Stimulated activated CD4-positive, alpha-beta T cell treated with anti-CD3 and anti-CD28 coated beads, Interleukin-1b, Interleukin-23, amount 100 ng/mL, for 48 hours (primary cell): ENCODE measurements at places on chromosomes 7 and 10.

DNA sequence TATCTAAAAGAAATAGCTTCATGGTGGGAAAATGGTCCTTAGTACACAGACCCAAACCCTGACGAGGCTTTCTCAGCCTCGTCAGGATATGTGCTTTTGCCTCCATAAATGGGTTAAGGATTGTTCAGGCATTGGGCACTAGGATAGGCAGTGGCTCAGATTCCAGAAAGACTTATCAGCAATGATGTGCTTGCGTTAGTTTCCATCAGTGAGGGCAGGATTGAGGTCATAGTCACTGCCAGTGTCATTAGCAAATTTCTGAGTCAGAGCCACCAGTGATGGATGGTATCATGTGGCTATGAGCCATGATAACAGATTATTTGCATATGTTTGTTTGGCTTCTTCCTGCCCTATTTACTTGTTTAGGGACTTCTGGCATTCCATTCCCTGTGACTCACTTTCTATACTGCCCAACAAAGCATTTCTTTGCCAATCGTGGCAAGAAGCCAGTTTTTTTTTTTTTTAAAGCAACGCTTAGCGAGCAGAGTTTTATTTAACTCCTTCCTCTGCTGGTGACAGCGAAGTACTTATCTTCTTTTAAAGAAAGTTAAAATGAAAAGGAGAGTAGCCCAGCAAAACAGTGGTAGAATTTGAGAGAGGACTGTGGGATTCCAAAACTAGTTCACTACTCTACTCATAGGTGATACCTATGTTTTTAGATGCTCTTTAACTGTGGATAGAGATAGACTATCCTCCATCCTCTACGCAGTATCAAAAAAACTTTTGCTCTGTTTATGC, 44.4 kb downstream of the MYPN start:
- DNase-seq, result peak; percentile 11

DNA sequence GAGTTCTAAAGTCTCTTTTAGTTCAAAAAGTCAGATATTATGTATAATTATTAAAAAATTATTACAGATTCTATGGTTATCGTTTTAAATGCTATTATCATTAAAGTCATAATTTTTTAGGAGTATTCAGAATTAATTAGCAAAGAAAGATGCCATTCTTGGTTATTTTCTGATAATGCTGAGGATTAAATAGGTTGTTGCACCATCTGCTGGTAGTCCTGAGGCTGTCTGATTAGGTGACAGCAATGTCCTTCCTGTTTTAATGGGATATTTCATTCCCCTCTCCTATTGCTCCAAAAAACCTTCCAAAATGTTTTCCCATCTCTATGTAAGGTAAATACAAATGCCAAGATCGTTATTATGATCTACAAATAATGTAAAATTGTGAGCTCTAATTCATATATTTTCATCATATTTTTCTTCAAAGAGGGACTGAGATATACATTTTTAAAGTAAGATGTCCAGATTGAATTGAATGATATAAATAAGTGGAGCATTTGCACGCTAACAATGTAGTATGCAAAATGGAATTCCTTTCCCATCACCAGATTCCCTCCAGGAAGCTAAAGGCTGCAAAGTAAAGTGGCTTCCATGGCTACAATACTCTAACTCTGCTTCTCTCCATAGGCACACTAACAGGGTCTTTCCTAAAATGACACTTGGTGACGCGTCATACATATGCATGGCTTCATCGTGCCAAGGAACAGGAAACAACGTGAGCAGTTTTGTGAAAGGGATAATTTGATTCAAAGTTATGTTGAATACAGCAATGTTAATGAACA, 58.8 kb upstream of the AKR1E2 start:
- no peak for DNase-seq

DNA sequence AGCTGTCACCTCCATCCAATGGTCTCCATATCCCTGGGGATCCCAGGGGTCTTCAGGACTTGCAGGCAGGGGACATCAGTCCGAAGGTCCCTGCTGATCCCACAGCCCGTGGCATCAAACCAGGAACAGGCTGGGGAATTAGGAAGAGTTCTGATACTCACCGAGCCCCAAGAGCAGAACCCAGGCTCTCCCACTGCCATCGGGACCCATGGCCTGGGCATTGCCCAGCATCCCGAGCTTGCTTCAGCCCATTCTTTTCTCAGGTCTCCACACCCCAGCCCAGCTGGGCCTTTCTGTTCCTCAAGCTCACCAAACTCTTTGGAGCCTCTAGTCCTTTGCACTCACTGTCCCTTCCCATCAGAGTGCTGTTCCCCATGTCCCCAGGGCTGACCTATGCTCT, 280.9 kb downstream of the GRID1 start:
- DNase-seq, result no peak

DNA sequence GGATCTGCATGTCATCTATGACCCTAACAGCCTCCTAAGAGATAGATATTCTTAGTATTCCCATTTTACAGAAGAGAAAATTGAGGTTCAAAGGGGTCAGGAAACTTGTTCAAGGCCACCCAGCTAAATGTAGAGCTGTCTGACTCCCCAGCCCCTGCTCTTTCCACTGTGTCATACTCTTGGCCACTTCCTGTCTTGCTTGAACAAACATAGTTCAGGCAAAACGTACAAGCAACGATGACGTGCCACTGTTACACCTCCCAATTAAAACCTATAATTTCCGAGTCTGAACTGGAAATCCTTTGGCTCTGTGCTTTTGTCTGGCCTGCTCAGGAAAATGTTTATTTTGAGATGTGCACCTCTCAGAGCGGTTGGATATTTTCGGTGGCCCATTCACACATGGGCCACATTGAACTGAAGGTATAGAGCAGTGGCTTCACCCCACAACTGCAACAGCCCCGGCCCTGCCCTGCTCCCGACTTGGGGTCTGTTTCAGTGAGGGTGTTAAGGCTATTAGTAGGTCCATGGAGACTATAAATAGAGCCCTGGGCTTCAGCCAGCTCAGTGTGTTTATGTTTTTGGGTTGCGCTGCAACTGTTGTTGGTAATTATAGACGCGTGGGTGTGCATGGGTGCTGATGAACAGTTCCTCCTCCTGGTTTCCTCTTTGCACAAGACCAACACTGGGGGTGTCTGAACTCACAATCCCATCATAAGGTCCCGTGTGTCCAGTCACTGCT, 172.3 kb upstream of the ADO start:
- peak; percentile 44 for DNase-seq

- DNase-seq, result no peak
These were observed 125.3 kb upstream of the STARD3NL start for GRCh38 chr7:38052786-38053185.

DNA sequence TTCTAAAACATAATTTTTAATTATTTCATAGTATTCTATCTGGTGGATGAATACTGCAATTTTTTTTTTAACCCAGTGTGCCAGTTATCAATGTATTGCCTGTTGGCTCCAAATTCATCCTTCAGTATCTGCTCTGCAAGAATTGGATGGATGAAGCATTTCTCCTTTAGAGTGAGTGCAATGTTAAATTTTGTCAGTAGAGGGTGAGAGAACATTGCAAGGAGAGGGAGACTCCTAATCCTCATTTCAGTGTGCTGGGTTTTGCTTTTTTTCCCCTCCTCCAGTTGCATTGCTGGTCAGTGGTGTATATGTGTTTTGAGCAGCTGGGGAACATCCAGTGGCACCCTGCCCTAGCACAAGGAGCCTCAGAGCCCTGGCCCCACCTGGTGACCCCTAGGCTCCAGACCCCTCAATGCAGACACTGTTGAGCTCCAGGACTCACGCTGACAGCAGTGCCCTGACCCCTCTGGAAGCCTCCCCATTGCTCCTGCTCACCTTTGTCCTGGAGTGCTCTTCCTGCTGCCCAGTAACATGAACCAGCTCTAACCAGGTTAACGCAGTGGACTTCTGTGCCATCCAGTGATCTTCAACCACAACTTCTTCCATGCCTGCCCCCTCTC, 199.4 kb downstream of the USP6NL start:
- DNase-seq, result no peak

- DNase-seq, result no peak
These were observed at the start of gene DGKI for GRCh38 chr7:137846827-137847567. Gene DGKI, minus strand, starts transcription at chr7:137846974.

GRCh38 chr7:101784292-101785127, 32.9 kb upstream of the CUX1 start:
- DNase-seq, result no peak

DNA sequence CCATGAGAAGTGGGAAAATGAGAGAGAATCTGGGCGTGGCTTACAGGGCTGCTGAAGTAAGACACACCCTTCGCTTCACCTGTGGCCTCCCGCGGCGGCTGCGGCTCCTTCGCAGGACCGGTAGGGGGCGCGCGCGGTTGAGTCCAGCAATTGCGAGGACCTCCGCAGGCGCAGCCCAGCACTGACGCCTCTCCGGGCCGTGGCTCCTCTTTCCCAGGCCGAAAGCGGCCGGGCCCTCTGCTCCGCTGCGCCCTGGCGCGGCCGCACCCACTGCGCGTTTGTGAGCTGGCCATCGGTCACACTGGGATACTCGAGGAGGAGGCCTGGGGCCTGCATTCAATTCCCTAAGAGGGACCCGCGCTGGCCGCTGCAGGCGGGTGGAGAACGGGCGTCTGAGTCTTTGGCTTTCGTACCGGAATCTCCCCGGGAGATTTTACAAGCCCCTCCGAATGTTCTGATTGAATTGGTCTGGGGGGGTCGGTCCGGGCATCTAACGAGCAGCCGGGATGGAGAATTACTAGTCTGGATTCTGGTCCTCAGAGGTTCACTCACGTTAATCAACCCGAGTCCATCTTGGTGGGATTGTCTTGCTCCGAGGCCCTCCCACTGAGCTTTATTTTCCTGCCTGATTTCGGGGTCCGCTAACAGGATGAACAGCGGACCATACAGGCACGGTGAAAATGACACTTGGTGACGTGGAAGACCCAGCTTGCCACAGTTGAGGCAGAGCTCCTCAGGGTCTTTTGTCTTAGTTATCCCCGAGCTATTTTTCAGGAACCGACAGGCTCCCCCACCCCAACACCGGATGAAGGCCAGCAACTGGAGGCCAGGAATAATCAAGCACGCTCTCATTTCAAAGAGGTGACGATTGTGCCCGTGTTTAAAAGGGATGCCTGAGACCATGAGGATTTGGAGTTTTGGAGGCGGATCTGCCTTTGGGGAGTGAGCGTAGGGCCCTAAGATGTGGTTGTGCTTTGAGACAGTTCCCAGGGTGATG, at the start of gene LRRD1:
TSS of gene LRRD1 (minus strand) at position 215 of the 997 bp plus-strand sequence. CDS start 13,940 bp downstream, outside the sequence.
- DNase-seq, result peak; percentile 90

DNA sequence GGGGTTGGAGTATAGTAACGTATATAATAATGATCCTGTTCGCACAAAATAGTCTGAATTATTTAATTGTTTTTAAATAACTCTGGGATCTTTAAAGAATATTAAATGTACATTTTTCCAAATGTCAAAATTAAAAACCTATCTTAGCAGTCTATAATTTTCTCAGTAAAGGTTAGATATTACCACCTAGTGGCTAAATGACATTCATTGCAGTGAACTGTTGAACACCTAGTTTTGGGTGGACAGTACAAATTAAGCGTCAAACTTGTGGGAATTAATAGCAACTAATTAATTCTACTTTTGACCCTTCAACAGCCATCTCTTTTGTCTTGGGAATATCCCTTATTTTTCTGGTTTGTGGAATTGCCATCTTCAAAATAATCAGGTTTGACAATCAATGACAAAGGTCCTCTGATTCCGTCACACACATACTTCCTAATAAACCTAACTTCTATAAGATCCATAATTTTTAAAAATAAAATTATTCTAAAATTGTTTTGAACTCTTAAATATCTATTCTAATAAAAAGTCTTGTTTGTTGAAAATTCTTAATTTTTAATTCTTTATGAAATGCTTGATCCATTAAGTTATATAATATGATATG, 165.7 kb downstream of the SEMA3D start:
- DNase-seq, result no peak

- no peak for DNase-seq
These were observed 415.1 kb downstream of the PAXIP1 start for GRCh38 chr7:154587792-154588191.

DNA sequence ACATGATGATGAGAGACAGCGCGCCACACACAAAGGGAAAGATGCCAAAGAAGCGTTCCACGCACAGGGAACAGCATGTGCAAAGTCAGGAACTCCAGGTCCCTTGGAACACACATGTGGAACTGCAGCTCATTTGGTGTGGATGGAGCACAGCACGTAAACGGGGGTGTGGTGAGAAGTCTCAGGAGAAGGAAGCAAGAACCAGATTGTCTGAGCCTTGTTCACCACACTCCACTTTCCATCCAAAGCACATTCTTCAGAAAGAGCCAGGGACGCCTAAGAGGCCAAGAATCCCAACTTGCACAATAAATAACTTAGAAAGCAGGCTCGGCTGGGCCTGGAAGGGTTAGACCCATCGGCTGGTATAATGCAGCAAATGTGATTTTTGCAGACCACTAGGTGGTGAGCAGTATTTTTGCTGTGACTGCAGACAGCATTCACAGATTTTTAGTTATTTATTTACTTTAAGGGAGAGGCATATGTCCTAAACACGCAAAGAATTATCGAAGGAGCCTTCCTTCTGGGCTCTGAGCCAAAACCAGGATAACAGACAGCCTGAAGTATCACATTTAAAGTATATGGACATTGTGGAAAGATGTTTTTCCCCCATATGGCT, 27.9 kb upstream of the ASCC1 start:
- DNase-seq, result no peak

DNA sequence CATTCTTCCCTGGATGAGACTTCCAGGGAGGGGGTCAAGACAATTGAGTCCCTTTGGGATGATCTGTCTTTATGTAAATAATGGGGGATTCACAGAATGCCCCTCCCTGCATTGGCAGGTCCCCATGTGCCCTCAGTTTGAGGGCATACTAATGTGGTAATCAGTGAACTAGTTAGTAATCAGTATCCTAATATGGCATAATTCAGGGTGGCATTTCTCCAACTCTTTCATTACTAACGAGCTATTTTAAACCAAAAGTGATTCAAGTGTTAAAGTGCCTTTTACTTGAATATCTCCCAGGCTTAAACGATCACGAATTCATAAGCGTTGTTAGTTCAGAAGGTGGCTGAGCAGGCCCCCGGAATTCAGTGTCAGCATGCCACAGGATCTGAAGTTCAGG, 1.6 kb upstream of the DNAJB6 start:
- DNase-seq, result no peak

GRCh38 chr7:115085421-115085820, 163.5 kb downstream of the MDFIC start:
- no peak for DNase-seq

DNA sequence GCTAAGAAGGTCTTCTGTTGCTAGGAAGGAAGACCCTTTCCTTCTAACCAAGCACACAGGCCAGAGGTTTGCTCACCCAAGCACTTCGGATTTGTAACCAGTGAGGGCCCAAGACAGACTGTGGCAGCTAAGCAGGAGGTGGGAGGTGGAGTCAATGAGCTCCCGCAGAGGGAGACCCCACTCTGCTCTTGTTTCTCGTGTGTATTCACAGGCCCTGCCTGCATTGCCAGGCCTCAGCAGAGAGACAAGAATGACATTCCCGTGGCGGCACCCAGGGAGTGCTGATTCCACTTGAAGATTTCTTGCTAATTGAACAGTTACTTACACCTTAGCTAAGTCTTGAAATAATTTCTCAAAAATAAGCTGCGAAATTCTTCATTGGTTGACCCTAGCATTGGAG, 13.4 kb downstream of the PKD1L1 start:
- no peak for DNase-seq
